Naive B cell (primary cell): ENCODE measurements at places on chromosomes 13 and 19. TPM values are rescaled to one million over a fixed set of nuclear protein-coding genes. Genes with fewer than 3 reads are reported as not detected.
A peak's percentile ranks its signal among the peaks of the same experiment; 100 is the strongest.

GRCh38 chr13:21124852-21125251 lies 51.5 kb downstream of the SKA3 start:
- no peak overlapping the region for H3K27ac ChIP-seq
- H3K36me3 ChIP-seq: no peaks in the 10 kb centered on the region
- peaks cover 12% of the 10 kb centered on the region for H3K27me3 ChIP-seq

DNA sequence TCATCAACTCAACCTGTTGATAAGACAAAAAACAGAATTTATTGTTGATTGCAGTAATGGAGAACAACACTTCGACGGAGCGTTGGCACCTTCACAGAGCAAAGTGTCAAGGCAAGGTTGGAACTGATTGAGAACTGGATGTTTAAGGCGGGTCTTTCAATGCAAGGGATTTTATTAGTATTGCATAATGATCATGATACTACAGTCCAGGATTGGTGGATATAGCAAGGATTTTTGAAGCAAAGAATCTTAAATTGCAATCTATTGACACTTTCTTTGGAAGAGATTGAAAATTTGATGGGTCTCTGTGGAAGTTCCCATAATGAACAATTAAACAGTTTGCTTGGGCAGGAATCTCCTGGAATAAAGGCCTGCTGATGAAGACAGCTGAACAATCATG lies 632 bp upstream of the ZNF235 start:
- H3K36me3 ChIP-seq: peaks cover 21% of the 10 kb centered on the region
- DNase-seq: no peak
- H3K4me3 ChIP-seq: peak overlapping the region; percentile 98
- peaks cover 25% of the 10 kb centered on the region for H3K4me1 ChIP-seq
- no peak overlapping the region for H3K27ac ChIP-seq

DNA sequence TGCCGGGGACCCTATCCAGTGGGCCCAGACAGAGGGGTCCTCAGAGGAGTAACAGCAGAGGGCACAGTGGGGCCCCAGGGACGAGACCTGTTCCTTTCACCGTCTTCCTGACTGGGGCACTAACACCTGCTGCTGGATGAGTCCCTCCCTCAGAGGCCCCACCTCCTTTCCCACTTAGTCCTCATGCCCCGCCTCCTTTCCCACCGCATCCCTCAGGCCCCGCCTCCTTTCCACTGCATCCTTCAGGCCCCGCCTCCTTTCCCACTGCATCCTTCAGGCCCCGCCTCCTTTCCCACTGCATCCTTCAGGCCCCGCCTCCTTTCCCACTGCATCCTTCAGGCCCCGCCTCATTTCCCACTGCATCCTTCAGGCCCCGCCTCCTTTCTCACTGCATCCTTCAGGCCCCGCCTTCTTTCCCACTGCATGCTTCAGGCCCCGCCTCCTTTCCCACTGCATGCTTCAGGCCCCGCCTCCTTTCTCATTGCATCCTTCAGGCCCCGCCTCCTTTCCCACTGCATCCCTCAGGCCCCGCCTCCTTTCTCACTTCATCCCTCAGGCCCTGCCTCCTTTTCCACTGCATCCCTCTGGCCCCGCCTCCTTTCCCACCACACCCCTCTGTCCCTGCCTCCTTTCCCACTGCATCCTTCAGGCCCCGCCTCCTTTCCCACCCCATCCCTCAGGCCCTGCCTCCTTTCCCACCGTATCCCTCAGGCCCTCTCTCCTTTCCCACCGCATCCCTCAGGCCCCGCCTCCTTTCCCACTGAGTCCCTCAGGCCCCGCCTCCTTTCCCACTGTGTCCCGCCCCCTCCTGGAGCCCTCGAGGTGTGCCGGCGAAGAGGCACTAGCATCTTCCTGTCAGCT lies 6.7 kb downstream of the SPPL2B start:
- H3K4me1 ChIP-seq: peaks cover 48% of the 10 kb centered on the region
- H3K4me3 ChIP-seq: peak overlapping the region; percentile 24
- no peak for DNase-seq
- H3K27ac ChIP-seq: no peak overlapping the region

- no peaks in the 10 kb centered on the region for H3K27me3 ChIP-seq
- H3K4me3 ChIP-seq: no peak overlapping the region
- H3K4me1 ChIP-seq: no peaks in the 10 kb centered on the region
- DNase-seq: no peak
- H3K27ac ChIP-seq: no peak overlapping the region
These were observed 60.1 kb upstream of the F7 start for GRCh38 chr13:113045251-113046127.

GRCh38 chr19:38013913-38014580 lies 107.0 kb downstream of the SIPA1L3 start:
- no peaks in the 10 kb centered on the region for H3K27me3 ChIP-seq
- no peak overlapping the region for H3K27ac ChIP-seq

DNA sequence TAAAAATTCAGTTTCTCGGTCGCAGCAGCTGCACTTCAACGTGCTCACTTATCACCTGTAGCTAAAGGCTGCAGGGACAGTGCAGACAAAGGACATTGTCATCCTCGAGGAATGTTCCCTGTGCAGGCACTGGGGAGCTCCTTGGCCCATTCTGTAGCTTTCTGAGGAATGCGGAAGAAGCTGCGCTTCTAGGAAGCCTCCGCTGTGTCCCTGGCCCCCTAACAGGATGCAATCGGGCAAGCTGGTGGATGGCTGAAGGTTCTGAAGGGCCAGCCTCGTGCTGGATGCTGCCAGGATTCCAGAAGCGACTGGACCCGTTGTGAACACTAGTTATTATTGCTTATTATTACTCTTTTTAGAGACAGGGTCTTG lies 8.1 kb downstream of the ANO8 start:
- H3K27ac ChIP-seq: no peak overlapping the region
- peaks cover 20% of the 10 kb centered on the region for H3K4me1 ChIP-seq
- no peaks in the 10 kb centered on the region for H3K27me3 ChIP-seq
- no peak for DNase-seq
- peaks cover 7% of the 10 kb centered on the region for H3K36me3 ChIP-seq
- H3K4me3 ChIP-seq: peak overlapping the region; percentile 43

DNA sequence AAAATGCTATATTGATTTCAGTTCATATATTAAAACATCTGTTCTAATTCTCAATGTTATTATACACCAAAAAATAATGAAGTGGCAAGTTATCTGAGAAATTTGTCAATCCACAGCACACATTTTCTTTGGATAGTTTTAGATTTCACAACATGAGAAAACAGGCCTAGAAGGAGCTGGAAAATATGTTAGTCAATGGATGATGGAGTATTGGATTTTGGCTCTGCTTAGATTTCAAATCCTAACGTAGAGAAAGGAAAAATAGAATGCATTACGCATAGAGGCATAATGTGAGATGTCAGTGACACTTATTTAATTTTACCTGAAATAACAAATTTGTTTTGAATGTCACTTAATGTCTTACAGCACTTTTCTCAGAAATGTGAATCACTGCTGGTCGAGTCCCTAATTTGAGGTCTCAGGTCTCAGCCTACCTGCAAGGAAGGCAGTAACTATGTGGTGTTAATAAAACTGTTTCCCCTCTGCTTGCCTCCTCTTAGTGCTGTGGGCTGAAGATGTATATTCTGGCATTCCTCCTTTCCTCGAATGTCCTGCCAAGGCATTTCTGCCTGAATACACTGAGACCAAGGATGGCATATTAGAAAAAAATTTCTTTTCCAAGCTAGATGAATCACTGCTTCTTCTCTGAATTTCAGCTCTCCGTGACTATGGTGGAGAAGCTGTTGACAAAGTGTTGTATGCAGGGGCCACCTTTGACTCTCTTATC lies 232.4 kb downstream of the POSTN start:
- H3K36me3 ChIP-seq: no peaks in the 10 kb centered on the region
- no peaks in the 10 kb centered on the region for H3K4me1 ChIP-seq
- no peak for DNase-seq

GRCh38 chr19:31666126-31666525 lies 316.9 kb upstream of the TSHZ3 start:
- no peak overlapping the region for H3K4me3 ChIP-seq
- no peak for DNase-seq
- H3K4me1 ChIP-seq: no peaks in the 10 kb centered on the region

DNA sequence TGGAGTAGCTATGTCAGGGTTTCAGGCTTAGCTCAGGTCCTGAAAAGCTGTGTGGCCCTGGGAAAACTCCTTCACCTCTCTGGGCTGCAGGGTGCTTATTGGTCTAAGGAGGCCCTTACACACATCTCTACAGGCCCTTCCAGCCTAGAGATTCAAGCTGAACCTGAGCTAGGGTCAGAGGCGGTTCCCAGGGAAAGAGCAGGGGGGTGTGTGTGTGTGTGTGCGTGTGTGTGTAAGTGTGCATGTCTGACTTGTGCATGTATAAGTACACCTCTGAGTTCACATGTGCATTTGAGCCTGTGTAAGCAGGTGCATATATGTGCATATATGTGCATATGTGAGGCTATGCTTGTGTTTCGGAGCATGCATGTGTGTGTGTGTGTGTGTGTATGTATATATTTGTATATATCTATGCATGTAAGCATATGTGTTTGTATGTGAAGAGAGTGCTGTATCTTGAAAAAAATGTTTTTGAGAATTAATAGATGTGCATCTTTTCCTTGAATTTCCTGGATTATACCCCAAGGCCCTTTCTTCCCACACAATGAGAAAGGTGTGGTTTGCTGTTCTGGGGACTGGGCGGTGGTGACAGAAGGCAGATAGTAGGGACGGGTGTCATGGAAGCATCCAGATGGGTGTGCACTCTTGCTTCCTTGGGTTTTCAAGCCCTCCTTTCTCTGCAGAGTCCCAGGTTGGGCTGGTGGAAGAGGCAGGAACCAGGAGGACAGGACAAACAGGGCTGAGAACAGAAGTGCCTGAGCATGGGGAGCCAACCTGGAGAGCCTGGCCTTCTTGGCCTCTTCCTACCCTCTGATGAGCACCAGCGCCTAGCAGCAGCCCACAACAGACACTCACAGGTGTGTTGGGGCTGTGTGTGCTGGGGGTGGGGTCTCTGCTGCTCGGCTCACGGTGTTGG lies 150.3 kb upstream of the TSHZ3 start:
- no peaks in the 10 kb centered on the region for H3K36me3 ChIP-seq
- no peak overlapping the region for H3K27ac ChIP-seq
- H3K4me1 ChIP-seq: no peaks in the 10 kb centered on the region
- H3K27me3 ChIP-seq: no peaks in the 10 kb centered on the region

GRCh38 chr19:3387645-3388589 lies 21.5 kb downstream of the NFIC start:
- no peak for DNase-seq
- H3K4me3 ChIP-seq: no peak overlapping the region

GRCh38 chr19:48964205-48965039 lies 687 bp upstream of the FTL start:
- H3K4me1 ChIP-seq: peaks cover 64% of the 10 kb centered on the region
- no peaks in the 10 kb centered on the region for H3K27me3 ChIP-seq
- DNase-seq: no peak
- peaks cover 5% of the 10 kb centered on the region for H3K36me3 ChIP-seq
- H3K27ac ChIP-seq: peak overlapping the region; percentile 99

DNA sequence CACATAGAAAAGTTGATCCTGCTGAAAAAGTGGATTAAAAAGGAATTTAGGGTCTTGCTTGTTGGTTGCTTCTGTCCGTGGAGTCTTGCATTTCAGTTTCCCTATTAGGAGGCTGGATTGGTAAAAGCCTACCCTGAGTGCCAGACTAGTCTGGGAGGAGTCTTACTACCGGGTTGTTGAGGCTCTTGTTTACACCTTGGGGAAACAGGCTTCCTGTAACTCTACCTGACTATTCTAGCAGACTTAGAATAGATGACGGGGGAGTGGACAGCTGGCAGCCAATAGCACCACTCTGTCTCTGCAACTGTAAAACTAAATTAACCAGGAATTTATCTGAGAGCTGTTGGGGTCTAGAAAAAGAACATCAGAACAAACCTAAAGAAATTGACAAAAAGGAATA lies 11.3 kb upstream of the MPHOSPH8 start:
- no peak for DNase-seq
- no peaks in the 10 kb centered on the region for H3K4me1 ChIP-seq
- no peak overlapping the region for H3K4me3 ChIP-seq

- no peak for DNase-seq
- H3K27ac ChIP-seq: no peak overlapping the region
- H3K27me3 ChIP-seq: peaks cover 35% of the 10 kb centered on the region
- H3K36me3 ChIP-seq: no peaks in the 10 kb centered on the region
- no peaks in the 10 kb centered on the region for H3K4me1 ChIP-seq
These were observed 61.0 kb upstream of the SHISA2 start for GRCh38 chr13:26112843-26113242.

- H3K4me1 ChIP-seq: no peaks in the 10 kb centered on the region
- H3K4me3 ChIP-seq: no peak overlapping the region
- no peak for DNase-seq
- peaks cover 6% of the 10 kb centered on the region for H3K27me3 ChIP-seq
These were observed 42.4 kb downstream of the TMEM255B start for GRCh38 chr13:113801289-113801961.

- H3K36me3 ChIP-seq: no peaks in the 10 kb centered on the region
- DNase-seq: no peak
- H3K27me3 ChIP-seq: no peaks in the 10 kb centered on the region
- H3K4me1 ChIP-seq: peaks cover 14% of the 10 kb centered on the region
These were observed 172.7 kb downstream of the SPRY2 start for GRCh38 chr13:80168089-80168850.

GRCh38 chr13:33328701-33329100 lies 43.1 kb upstream of the STARD13 start:
- DNase-seq: no peak
- no peak overlapping the region for H3K27ac ChIP-seq
- H3K4me3 ChIP-seq: no peak overlapping the region

DNA sequence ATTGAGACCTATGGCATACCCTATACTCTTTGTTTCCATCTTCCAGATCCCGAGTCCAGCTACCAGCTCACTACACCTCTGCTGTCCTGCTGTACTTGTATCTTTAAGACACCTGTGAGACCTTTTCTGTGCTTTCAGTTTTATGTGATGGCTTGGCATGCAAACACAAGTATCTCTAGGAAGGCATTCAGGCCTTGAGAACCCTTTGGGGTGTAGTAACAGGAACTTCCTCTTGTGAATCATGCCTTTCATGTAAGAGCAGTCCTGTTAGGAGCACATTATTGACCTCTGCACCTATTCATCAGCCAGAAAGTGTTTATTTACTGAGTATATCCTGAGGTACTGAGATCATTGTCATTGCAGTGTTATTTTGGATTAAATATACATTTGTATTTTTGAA lies 87.0 kb upstream of the HTR2A start:
- peak overlapping the region; percentile 93 for H3K27ac ChIP-seq
- peak; percentile 60 for DNase-seq
- peaks cover 15% of the 10 kb centered on the region for H3K4me1 ChIP-seq
- H3K27me3 ChIP-seq: no peaks in the 10 kb centered on the region
- peak overlapping the region; percentile 80 for H3K4me3 ChIP-seq

The SPACA4 gene
- polyA plus RNA-seq: not detected

The USF2 gene
- 6.9 TPM for polyA plus RNA-seq

The COL4A1 gene
- not detected for polyA plus RNA-seq

The GGN gene
- polyA plus RNA-seq: not detected

The VAV1 gene
- polyA plus RNA-seq: 27.7 TPM

The PCSK4 gene
- polyA plus RNA-seq: not detected

The KMT5C gene
- 2.3 TPM for polyA plus RNA-seq

The UPF1 gene
- polyA plus RNA-seq: 9.8 TPM

The ARHGEF1 gene
- 220 TPM for polyA plus RNA-seq

The ZNF471 gene
- 1.4 TPM for polyA plus RNA-seq

The LILRB5 gene
- not detected for polyA plus RNA-seq

The GARIN5A gene
- polyA plus RNA-seq: 0.47 TPM
